ENCODE measurements at places on chromosomes 4 and X. TPM values are rescaled to one million over a fixed set of nuclear protein-coding genes. Genes with fewer than 3 reads are reported as not detected.

Gene FGFBP2
- not detected for total RNA-seq

Gene FAT4
- total RNA-seq: 9.7 TPM

Gene ENPP6
- not detected for total RNA-seq

Gene MORC4
- 31.8 TPM for total RNA-seq

Gene NLRP2B
- total RNA-seq: not detected

Gene SERTM2
- total RNA-seq: not detected

Gene NLGN4X
- not detected for total RNA-seq

Gene QRFPR
- total RNA-seq: not detected

Gene TLR10
- total RNA-seq: not detected

Gene SRD5A3
- 11.6 TPM for total RNA-seq

Gene KDR
- total RNA-seq: 0.36 TPM

Gene RAB9B
- 2.1 TPM for total RNA-seq
